ENCODE measurements at places on chromosomes 12 and 14. TPM values are rescaled to one million over a fixed set of nuclear protein-coding genes. Genes with fewer than 3 reads are reported as not detected.

- no peak for DNase-seq
- no peaks in the 10 kb centered on the region for H3K27me3 ChIP-seq
Measured at GRCh38 chr14:51521764-51522163, 129.9 kb upstream of the FRMD6 start.

COX6A1 gene
- total RNA-seq, result 211 TPM

DNA sequence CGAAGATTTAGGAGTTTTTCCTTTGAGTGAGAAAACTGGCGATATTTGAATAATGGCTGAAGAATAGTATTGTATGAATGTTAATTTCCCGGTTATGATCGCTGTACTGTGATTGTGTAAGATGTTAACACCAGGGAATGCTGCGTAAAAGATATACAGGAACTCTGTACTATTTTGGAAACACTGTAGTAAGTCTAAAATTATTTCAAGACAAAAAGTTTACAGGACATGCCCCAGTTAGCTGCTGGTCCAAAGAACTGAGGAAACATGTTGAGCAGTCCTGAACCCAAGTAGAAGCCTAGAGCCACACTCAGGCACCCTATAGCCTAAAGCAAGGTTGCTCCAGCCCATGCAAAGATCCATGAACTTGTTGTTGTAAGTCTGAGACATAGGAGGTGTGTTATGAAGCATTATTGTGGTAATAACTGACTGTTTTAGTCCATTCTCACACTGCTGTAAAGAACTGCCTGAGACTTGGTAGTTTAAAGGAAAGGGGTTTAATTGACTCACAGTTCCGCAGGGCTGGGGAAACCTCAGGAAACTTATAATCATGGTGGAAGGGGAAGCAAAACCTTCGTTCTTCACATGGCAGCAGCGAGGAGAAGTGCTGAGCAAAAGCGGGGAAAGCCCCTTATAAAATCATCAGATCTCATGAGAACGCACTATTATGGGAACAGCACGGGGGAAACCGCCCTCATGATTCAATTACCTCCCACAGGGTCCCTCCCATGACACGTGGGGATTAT, 99.8 kb upstream of the RESF1 start:
- no peaks in the 10 kb centered on the region for H3K36me3 ChIP-seq
- no peaks in the 10 kb centered on the region for H3K4me1 ChIP-seq
- H3K4me3 ChIP-seq, result no peak overlapping the region
- DNase-seq, result no peak
- no peaks in the 10 kb centered on the region for H3K27me3 ChIP-seq

CREBL2 gene
- total RNA-seq, result 11.6 TPM

DNA sequence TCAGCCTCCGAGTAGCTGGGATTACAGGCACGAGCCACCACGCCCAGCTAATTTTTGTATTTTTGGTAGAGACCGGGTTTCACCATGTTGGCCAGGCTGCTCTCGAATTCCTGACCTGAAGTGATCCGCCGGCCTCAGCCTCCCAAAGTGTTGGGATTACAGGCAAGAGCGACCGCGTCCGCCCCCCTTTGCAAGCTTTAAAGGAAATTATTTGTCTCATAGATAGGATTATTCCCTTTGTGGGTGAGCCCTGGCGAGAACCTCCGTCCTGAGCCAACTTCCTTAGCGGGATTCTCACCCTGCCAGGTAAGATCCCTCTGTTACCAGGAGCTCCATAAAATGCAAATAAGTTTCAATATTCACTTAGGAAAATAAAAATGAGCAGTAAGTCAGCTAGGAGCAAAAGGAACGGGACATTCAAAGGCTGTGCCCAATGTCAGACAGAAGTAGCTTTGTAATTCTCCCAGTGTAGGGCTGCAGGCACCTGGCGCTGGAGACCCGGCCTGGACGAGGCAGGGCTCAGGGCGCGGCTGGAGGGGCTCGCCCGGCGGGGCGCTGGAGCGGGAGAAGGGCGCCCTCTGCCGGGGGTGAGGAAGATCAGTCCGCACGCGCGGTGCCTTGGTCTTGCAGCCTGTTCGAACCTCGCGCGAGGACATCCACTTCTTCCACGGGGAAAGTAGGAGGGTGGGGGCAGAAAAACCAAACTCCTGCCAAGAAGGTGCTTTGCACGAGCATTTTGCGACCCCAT, 47.2 kb upstream of the PLXNC1 start:
- H3K36me3 ChIP-seq, result no peaks in the 10 kb centered on the region
- peak; percentile 89 for DNase-seq
- peaks cover 28% of the 10 kb centered on the region for H3K4me1 ChIP-seq
- H3K27me3 ChIP-seq, result peaks cover 7% of the 10 kb centered on the region

- peaks cover 3% of the 10 kb centered on the region for H3K4me1 ChIP-seq
- DNase-seq, result no peak
Measured at GRCh38 chr14:105042813-105043212, 21.9 kb upstream of the CDCA4 start.

- no peaks in the 10 kb centered on the region for H3K4me1 ChIP-seq
- H3K36me3 ChIP-seq, result no peaks in the 10 kb centered on the region
- H3K27me3 ChIP-seq, result peaks cover 2% of the 10 kb centered on the region
- no peak overlapping the region for H3K4me3 ChIP-seq
- no peak for DNase-seq
- H3K27ac ChIP-seq, result no peak overlapping the region
Measured at GRCh38 chr12:93622485-93622884, 50.0 kb downstream of the SOCS2 start.

GRCh38 chr14:53167602-53168328, 14.6 kb upstream of the DDHD1 start:
- no peak overlapping the region for H3K4me3 ChIP-seq
- no peaks in the 10 kb centered on the region for H3K36me3 ChIP-seq
- H3K27ac ChIP-seq, result peak overlapping the region; percentile 13
- H3K4me1 ChIP-seq, result no peaks in the 10 kb centered on the region
- DNase-seq, result peak; percentile 32

GRCh38 chr12:94384030-94384429, 75.6 kb downstream of the CEP83 start:
- H3K27ac ChIP-seq, result no peak overlapping the region
- no peak for DNase-seq
- H3K27me3 ChIP-seq, result no peaks in the 10 kb centered on the region
- H3K4me3 ChIP-seq, result no peak overlapping the region
- no peaks in the 10 kb centered on the region for H3K4me1 ChIP-seq

GRCh38 chr12:50842637-50843493, at the start of gene TMPRSS12:
Gene TMPRSS12, plus strand, starts transcription at chr12:50842926. Its CDS starts 39 bp downstream, at chr12:50842965.
- H3K4me3 ChIP-seq, result no peak within 1 kb of the TSS
- H3K27me3 ChIP-seq, result peaks cover 6% of the 10 kb centered on the region
- peaks cover 6% of the 10 kb centered on the region for H3K4me1 ChIP-seq
- DNase-seq, result no peak
- H3K36me3 ChIP-seq, result no peaks in the 10 kb centered on the region
- peak within 1 kb of the TSS; percentile 30 for H3K27ac ChIP-seq

GRCh38 chr12:133231001-133231400, 4.7 kb downstream of the ANHX start:
- no peaks in the 10 kb centered on the region for H3K4me1 ChIP-seq
- H3K27ac ChIP-seq, result no peak overlapping the region
- no peaks in the 10 kb centered on the region for H3K36me3 ChIP-seq
- DNase-seq, result no peak
- H3K27me3 ChIP-seq, result no peaks in the 10 kb centered on the region

DNA sequence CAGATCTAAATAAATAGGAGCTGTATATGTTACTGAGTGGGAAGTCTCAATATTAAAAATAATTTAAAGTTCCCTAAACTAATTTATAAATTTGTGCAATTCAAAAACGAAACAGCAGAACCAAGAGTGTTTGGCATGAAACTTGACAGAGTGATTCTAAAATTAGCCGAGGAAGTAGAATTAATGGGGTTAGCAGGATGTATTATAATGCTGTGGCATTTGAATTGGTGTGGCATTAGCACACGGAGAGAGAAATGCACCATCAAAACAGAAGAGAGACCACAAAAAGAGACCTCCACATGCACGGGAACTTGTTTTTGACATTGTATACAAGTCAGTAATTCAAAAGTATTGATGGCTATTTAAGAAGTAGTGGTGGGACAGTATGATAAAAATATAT, 366.0 kb upstream of the RGS6 start:
- H3K27me3 ChIP-seq, result no peaks in the 10 kb centered on the region
- H3K27ac ChIP-seq, result no peak overlapping the region
- no peaks in the 10 kb centered on the region for H3K36me3 ChIP-seq
- no peaks in the 10 kb centered on the region for H3K4me1 ChIP-seq
- peak; percentile 25 for DNase-seq
- no peak overlapping the region for H3K4me3 ChIP-seq

All from muscle of leg (tissue), 16 donors.